ENCODE measurements at places on chromosomes 11 and 22.
A peak's percentile ranks its signal among the peaks of the same experiment; 100 is the strongest.

- DNase-seq = no peak
Measured at GRCh38 chr22:35418088-35418487, 18.1 kb downstream of the MCM5 start.

DNA sequence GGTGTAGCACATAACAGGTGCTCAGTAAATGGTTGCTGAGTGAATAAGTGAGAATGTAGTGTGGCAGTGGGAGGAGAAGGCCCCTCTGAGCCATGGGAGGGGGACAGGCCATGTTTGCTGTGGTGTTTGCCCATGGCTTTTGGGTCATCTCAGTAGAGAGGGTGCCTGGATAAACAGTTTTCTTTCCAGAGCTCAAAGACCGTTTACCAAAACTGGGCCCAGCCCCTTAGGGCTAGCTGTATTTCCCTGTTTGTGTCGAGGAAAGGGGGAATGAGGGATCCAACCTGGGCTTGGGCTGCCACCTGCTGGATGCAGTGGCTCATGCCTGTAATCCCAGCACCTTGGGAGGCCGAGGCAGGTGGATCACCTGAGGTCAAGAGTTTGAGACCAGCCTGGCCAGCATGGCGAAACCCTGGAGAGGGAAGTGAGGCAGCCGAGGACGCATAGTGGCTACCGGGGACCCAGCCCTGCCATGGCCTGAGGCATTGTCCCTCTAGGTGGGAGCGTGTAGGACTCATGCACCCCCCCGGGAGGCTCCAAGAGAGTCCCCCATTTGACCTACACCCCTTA lies 8.7 kb upstream of the LTO1 start:
- DNase-seq = no peak

- DNase-seq = no peak
Measured at GRCh38 chr11:74449369-74449931, 17.9 kb downstream of the KCNE3 start.

DNA sequence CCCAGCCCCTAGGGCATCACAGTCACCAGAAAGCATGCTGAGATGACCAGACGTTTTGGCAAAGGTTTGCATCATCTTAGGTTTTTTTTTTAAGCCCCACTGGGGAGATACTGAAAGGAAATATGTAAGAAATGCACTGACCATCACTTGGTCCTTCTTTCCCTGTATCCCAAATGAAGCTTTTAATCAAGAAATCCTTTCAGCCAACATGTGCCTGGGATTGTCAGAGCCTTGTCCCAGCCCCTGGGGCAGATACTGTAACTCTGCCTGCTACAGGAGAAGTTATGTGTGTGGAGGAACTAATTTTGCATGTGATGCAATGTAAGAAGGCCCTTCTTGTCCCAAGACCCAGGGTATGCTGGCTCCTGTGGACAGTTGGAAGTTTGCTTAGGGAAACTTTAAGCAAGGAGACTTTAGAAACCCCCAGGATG lies 65.6 kb downstream of the PPFIBP2 start:
- no peak for DNase-seq

DNA sequence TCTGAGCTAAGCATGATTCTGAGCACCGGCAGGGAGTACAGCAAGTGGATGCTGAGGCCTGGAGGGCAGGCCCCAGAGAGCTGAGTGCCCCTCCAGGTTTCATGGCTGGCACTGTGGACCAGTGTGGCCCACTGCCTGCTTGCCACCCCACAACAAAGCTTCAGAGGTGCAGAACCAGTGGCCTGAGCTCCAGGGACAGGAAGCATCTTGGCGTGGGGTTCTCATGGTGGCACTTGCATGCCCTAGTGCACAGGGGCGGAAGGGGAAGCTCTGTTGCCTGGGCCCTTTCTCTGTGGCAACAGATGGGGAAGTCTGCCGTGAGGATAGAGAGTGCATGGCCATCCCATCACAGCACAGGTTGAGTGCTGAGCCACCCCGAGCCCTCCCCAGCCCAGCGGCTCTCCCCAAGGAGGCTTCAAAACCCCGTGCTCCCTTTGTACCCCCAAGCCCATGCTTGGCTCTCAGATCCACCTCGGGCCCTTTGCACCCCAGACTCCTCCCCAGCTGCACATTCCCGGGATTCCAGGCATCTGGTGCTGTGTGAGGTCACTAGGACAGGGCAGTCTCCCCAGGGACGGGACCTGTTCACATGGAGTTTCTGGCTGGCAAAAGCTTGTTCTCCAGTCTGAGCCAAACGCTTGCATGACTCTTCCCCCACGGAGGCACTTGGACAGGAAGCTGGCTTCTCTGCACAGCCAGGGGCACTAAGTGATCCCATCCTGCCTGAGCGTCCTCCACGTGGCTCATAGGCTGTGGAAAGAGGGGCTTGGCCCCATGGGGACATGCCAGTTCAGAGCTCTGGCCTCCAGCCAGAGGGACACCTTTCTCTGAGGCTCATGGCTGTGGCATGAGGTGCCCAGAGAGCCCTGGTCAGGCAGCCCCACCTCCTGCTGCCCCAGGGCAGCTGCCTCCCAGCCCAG lies 4.2 kb downstream of the SLC25A1 start:
- DNase-seq = no peak

DNA sequence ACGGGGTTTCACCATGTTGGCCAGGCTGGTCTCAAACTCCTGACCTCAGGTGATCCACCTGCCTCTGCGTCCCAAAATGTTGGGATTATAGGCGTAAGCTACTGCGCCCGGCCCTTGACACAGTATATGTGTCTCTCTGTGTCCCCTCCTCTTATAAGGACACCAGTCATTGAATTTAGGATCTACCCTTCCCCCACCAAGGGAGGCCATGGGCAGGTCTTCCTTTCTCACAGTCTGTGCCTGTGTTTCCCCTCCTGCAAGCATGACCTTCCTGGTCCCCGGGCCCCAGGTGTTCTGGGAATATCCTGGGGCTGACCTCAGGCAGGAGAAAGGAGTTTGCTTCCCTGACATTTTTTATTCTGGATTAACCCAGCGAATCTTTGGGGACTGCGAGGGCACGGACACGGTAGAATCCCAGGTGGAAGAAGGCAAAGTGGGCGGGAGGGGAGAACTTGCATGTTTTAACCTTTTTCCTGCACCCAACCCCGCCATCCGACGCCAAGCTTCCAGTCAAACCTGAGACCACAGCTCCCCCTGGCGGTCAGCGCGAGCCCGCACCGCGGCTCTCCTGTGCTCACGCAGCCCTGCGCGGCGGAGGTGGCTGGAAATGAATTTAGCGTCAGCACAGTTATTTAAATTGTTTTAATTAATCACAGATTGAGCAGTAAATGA lies 42.1 kb upstream of the ISX start:
- DNase-seq = peak; percentile 87

- no peak for DNase-seq
Measured at GRCh38 chr11:115430345-115430744, 73.9 kb downstream of the CADM1 start.

DNA sequence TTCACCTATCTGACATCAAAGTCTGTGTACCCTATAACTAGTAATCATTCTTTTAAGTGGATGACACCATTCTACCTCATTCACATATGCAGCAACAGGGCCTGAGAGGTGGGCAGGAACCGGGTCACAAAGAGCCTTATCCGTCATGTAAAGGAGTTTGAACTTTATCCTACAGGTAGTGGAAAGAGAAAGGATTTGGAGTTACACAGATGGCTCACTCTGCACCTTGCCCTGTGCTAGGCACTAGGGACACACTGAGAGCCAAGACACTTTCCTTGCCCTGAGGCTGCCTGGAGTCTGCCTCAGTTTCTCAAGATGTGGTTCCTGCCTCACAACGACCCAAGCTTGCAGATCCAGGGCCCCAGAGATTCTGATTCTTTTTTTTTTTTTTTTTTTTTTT lies 14.3 kb upstream of the ACER3 start:
- DNase-seq = no peak

GRCh38 chr22:33570110-33570509 lies 350.2 kb downstream of the LARGE1 start:
- no peak for DNase-seq

DNA sequence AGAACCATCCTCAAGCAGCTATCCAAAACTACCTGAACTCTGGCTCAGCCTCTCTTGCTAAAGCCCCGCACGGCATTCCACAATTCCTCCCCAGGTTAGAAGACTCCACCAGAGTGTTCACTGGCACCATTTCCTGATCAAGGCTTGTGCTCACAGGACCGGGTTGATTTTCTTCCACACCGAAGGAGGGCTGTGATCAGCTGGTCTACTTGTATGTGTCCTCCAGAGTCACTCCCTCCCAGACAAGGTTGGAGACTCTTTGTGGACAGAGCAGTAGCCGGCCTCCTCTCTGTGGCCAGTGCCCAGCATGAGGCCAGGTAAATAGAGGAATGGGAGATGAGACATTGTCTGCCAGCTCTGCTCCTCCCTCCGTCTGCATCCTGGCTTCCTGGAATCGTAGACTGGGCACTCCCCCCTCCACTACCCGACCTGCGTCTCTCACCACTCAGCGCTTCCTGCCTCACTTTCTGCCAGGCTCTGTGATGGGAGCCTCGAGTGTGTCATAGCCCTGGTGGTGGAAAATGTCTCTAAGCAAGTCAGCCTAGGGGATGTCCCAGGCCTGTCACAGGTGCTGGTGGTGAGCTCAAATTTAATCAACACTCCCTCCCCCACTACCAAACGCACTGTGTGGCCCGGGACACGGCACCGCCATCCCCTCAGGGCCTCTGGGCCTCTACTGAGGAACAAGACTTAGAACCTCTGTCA lies 12.5 kb upstream of the TMPRSS6 start:
- DNase-seq = peak; percentile 97

DNA sequence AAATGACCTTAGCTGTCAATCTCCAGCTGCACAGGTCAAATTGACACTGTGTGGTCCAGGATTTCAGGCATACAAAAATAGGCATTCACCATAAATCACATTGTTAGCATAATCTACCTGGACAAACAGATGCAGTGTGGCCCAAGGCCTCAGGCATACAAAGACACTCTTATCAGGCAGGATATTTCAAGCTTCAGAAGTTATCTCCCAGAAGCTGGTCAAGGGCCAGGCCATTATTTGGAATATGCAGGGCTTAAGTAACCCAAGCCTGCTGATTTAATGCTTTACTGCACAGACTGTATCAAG lies 25.5 kb upstream of the HORMAD2 start:
- DNase-seq = no peak

GRCh38 chr11:1138097-1138496 lies 19.7 kb upstream of the MUC5AC start:
- no peak for DNase-seq

DNA sequence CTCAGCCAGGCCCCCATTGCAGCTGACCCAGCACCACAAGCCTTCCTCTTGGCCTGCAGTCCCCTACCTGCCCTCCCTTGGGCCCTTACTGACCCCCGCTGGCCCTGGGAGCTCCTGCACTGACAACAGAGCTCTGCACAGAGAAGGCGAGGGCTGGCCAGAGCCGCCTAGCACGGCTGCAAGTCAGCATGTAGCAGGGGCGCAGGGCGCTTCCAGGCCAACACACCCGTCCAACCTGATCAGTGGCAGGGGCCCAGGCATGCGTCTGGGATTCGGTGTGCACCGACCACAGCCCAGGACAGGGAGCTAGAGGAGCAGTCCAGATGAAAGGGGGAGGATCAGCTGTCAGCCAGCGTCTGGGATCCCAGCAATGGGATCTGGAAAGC lies 7.6 kb downstream of the WNT7B start:
- DNase-seq = no peak

GRCh38 chr11:60739114-60739513 lies 14.6 kb downstream of the MS4A18 start:
- DNase-seq = no peak
